Iris pigment epithelial cell (primary cell): ENCODE measurements at places on chromosomes 7 and 10.
A peak's percentile ranks its signal among the peaks of the same experiment; 100 is the strongest.

- peak; percentile 69 for DNase-seq
Observed at GRCh38 chr10:13716081-13717071, 129.6 kb downstream of the PRPF18 start.

GRCh38 chr10:130105724-130106123 is 4.9 kb downstream of the C10orf143 start:
- no peak for DNase-seq

- DNase-seq, result no peak
Observed at GRCh38 chr7:28200598-28200997, 20.0 kb upstream of the JAZF1 start.

DNA sequence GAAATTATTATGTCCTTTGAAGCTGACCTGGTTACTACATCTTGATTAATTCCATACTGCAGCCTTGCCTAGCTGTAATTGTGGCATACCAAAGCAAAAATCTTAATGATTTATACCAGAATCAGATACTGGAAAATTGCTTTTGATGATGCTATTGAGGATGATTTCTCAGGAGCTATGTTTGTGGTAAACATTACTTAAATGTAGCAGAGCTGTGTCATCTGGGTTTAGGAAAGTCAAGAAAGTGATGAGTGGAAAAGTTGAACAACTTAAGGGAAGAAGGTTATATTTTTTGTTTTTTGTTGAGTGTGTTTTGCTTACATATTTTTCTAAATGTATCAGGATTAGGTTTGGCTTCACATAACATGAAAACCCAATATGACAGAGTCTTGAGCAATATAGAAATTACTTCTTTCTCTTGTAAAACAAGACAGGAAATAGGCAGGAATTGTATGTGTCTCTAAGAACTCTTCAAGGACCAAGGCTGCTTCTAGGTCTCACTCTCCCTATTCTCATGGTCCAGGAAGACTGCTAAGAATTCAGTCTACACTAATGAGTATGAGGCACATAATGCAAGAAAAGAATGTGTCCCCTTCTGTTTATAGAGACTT is 87.6 kb upstream of the MTPN start:
- DNase-seq, result no peak

GRCh38 chr10:32409741-32410140 is 36.2 kb upstream of the CCDC7 start:
- peak; percentile 4 for DNase-seq

GRCh38 chr7:54837168-54837567 is 78.2 kb upstream of the SEC61G start:
- no peak for DNase-seq

DNA sequence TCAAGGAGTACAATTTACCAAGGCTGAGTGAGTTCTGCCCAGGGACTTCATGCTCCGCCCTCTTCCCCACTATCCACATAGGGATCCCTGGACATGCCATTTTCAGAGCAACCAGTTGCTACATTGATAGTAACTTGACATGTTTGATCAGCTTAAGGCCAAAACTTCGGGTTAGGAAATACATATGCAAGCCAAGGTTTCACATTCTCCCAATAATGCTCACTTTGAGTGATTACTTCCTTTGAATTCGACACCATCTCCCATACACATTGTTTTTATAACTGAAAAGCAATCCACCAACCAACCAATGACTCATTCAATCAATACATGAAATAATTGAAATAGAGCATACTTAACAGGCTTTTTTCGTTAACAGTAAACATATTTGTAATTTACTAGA is 137.9 kb downstream of the GLI3 start:
- no peak for DNase-seq

DNA sequence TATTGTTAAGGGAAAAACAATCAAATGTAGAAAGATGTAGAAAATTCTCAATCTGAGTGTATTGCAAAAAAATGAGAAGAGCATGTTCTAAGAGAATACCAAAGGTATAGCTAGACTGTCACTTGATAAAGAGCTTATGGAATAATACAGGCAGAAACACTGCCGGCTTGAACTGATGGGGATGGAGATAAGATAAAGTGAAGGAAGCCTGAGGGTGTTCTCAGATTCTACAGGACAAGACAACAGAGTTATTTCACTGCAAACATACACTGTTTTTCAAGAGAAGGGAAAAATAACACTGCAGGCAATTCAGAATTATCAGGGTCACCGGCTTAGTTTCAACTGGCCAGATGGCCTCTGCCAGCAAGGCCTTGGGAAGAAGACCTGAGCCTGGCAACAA is 80.0 kb downstream of the ZNF716 start:
- no peak for DNase-seq

- DNase-seq, result no peak
Observed at GRCh38 chr10:111725050-111725449, 458.5 kb downstream of the GPAM start.
